ENCODE measurements at places on chromosomes 4 and X. TPM values are rescaled to one million over a fixed set of nuclear protein-coding genes. Genes with fewer than 3 reads are reported as not detected.

PAGE5 gene
- total RNA-seq = not detected

LRAT gene
- total RNA-seq = 37.7 TPM

ELOVL6 gene
- 83.8 TPM for total RNA-seq

DUX4 gene
- not detected for total RNA-seq

HSFX2 gene
- total RNA-seq = not detected

UBE2K gene
- total RNA-seq = 131 TPM

HSD17B13 gene
- total RNA-seq = 0.25 TPM

RAB9B gene
- 0.25 TPM for total RNA-seq

FAT4 gene
- total RNA-seq = 6.6 TPM

POLN gene
- total RNA-seq = 3.5 TPM

CLDN22 gene
- not detected for total RNA-seq

ENPEP gene
- 0.39 TPM for total RNA-seq

GC gene
- total RNA-seq = 1.9 TPM

CFAP47 gene
- 0.07 TPM for total RNA-seq

IQCM gene
- not detected for total RNA-seq

EFHC2 gene
- 2.8 TPM for total RNA-seq

BMX gene
- not detected for total RNA-seq

MAGEB5 gene
- not detected for total RNA-seq

PAGE1 gene
- not detected for total RNA-seq

MTMR8 gene
- total RNA-seq = 6.1 TPM

TRPC5OS gene
- total RNA-seq = not detected

SMARCA1 gene
- 57.3 TPM for total RNA-seq

ARMCX2 gene
- 127 TPM for total RNA-seq

NRK gene
- total RNA-seq = 3.1 TPM

SH3D19 gene
- 41.4 TPM for total RNA-seq

ETDB gene
- total RNA-seq = not detected

MAGEA2B gene
- total RNA-seq = 13.7 TPM

PRSS12 gene
- total RNA-seq = 14.1 TPM

SAGE1 gene
- not detected for total RNA-seq

POU4F2 gene
- total RNA-seq = not detected

TBX22 gene
- 1.0 TPM for total RNA-seq

MUC7 gene
- not detected for total RNA-seq

FAM149A gene
- 14.6 TPM for total RNA-seq

BTK gene
- 0.66 TPM for total RNA-seq

ARR3 gene
- total RNA-seq = not detected

PABPC1L2A gene
- 0.83 TPM for total RNA-seq

ZNF81 gene
- total RNA-seq = 12.0 TPM

ETDC gene
- not detected for total RNA-seq

TMEM185A gene
- total RNA-seq = 17.1 TPM

ZIC3 gene
- 78.0 TPM for total RNA-seq

SEPTIN6 gene
- total RNA-seq = 62.9 TPM

INTU gene
- 18.6 TPM for total RNA-seq

TMPRSS11A gene
- not detected for total RNA-seq

Data from WTC11 (cell line).